ENCODE measurements at places on chromosomes 11 and 22.

DNA sequence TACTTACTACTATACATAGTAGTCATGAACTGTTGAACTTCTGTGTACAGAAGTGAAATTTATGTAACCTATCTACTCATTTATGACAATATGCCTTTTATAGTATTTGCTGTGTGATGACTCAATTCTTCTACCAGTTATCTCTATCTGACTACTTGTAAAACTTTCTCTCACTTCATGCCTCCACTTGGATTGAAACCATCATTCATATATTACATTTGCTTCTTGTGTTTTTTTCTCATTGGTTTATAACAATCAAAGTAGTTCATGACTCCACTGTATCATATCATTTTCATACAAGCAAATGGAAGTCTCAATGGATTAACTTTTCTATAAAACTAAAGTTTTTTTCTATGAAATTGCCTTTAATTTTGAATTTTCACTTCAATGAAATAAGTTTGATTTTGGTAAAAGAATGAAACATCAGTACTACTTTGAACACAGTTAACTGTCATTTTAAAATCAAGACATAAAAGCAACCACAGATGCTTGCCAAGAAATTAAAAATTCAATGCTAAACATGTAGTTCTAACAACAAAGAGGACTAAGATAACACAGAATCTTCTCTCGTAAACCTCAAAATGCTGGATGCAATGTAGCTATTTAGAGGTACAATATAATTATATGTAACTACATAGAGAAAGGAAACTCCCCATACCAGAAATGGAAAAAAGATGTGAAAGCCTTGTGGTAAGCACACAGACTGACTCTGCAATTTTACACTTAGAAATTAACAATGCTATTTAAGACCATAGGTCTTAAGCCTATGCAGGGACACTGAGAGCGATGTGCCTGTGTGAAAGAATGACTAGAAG, 27.6 kb upstream of the EXPH5 start:
- no peak for DNase-seq

GRCh38 chr11:104060820-104061219, 24.4 kb downstream of the DDI1 start:
- no peak for DNase-seq

GRCh38 chr11:75786101-75786736, 17.6 kb downstream of the DGAT2 start:
- no peak for DNase-seq

GRCh38 chr11:62974848-62975522, 9.8 kb downstream of the SLC22A6 start:
- peak; percentile 8 for DNase-seq

DNA sequence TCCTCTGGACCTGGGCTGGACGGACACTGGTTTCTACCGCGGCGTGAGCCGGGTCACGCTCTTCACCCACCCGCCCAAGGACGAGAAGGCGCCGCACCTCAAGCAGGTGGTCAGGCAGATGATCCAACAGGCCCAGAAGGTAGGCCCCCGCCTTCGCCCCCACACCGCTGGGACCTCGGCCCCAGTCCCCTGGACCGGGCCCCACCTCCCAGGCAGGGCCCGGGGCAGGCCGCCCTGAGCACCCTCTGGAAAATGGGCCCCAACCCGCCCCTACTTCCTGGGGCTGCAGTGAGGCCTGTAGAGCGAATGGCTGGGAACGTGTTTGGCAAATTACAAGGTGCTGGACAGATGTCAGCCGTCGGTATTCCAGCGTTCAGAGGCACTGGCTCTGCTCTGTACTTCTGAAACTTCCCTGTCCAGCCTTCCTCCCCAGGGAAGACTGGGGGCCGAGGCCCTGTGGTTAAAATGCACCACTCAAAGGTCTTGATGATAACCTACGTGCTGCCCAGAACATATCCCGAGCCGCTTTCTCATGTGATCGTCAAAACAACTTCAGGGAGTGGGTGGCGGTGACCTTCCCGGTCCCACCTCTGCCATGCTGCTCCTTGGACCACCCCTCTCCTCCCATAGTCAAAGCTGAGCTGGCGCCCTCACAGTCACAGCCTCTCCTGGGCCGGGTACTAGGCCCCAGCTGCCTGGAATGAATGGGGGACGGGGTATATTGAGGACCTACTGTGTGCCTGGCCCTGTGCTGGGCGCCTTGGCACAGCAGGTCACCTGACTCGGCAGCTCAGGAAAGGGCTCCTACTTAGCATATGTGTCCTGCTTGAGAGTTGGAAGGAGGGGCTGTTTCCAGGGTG, 869 bp downstream of the FAM83F start:
- DNase-seq: no peak

DNA sequence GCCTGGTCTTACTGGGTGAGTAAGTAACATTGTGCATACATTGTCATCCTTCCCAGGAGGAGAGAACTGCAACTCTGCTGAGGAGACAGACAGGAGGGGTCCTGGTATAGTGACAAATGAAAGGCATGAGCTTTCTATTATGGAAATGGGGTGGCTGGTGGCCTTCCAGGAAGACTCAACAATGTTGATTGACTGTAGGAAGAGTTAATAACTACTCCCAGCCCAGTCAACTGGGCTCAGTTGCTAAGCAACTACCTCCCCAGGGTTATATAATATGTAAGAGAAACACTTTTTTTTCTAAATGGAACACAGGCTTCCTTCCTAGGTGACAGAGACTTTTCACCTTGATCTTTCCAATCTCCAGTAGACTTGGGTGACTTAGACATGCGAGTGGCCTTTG, 28.2 kb downstream of the SEZ6L start:
- no peak for DNase-seq

DNA sequence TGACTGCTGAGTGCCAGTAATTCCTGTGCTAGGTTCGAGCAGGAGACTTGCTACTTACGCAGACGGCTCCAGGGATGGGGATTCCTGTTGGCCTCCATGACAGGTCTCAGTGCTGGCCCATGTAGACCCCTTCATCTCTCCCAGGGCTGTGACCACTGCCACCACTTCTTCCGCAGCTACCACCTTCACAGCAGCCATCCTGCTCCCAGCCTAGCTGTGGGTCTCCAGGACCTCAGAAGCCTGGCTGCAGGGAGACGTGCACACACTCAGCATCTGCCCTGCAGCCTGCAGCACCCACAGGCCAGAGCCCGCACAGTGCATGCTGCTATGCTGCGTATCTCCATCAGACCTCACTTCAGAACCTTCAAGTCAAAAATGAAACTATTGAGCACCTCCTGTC, 1503.9 kb downstream of the BRD1 start:
- DNase-seq: no peak

DNA sequence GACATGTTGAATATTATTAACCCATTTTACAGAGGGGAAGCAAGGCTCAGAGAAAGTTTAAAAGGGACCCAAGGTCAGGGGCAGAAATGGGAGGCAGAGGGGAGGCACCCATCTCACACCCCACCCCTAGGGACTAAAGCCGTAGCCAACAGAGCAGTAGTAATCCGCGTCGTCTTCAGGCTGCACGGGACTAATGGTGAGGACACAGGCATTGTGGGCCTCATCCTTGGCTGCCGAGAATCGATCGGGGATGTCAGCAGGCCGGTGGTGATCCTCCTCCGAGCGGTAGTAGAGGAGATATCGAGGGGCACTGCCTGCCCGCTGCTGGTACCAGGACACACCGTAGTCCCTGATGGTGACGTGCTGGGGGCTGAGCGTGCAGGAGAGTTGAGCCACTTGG, 1.5 kb downstream of the VPREB3 start:
- DNase-seq: no peak

GRCh38 chr11:72267956-72268617, 24.1 kb upstream of the PHOX2A start:
- no peak for DNase-seq

GRCh38 chr11:57356268-57356667, 18.1 kb downstream of the P2RX3 start:
- no peak for DNase-seq

- no peak for DNase-seq
Observed at GRCh38 chr22:44738347-44738715, 14.0 kb upstream of the ARHGAP8 start.

DNA sequence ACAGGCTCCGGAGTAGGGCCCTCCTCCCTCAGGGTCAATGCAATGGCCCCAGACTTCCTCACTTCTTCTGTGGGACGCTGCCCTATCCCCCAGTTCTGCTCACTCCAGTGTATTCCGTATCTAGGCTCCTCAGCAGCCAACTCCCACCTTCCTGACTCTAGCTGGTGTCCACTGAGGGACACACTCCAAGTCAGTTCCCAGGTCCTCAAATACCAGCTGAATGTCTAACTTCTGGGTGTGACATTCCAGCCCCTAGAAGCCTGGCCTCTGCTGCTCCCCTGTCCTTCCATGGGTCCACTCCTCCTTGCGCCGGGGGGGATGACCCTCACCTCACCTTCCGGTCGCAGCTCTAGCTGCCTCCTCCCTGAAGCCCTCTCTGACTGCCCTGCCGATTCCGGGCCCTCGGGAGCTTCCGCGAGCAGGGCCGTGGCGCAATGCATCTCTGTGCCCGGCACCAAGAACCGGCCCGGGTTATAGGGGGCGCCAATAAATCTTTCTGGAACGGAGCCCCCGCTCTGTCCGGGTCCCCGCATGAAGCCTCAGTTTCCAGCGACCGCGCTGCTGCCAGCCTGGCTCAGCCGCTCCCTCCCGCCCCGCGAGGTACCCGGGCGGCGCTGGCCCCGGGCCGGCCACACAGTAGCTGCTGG, 15.4 kb downstream of the BAD start:
- DNase-seq: no peak

- DNase-seq: no peak
Observed at GRCh38 chr22:27788500-27789288, 12.9 kb downstream of the MN1 start.

- DNase-seq: no peak
Observed at GRCh38 chr11:63915961-63916836, 765 bp downstream of the RCOR2 start.

- no peak for DNase-seq
Observed at GRCh38 chr11:76678321-76678720, 7.8 kb upstream of the LRRC32 start.

DNA sequence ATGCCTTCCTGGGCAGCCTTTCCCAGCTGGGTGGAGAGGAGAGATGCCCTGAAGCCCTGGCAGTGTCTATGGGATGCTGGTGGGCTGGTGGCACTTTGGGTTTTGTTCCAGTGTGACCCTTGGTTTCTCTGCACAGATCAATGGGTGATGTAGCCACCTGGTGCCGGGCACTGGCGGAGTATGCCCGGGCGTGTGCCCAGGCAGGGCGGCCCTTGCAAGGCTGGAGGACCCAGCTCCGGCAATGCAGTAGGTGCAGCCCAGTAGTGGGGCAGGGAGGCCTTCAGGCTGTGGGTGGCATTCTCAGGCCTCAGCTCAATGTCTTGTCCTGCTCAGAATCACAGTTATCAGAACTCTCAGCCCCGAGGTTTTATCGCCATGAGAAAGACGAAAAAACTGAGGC, 11.9 kb downstream of the OTOG start:
- no peak for DNase-seq

DNA sequence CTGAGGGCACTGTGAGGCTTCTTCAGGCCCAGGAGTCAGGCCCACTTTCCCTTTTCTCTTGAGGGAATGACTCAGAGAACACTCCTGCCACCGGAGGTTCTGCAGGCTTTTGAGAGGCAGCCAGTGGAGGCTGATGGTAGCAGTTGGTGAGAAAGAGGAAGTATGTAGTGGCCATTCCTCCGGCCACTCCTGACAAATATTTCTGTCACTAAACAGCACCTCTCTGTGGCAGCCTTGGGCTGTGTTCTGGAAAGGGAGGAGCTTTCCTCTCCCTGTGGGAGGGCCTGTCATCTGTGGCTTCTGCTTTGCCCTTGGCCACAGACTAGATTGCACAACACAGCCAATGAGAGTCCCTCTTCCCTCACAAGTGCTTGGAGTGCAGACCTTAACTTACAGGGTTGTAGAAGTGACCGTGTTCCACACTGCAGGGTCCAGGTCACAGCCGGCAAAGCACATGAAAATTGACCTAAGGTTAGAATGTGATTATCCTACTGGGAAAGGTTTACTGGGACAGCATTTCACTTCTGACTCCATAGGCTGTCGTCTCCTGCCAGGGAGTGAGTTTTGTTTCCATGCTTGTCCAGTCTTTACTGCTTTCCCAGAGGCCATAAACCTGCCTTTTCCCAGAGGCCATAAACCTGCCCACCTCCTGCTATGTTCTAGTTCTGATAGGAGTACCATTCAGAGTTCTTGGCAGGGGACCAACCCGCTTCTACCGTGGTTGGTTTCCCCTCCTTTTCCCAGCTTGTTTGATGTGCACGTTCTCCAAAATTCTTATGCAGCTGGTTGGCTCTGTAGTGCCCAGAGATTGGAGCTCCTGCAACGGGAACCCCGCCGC, 33.3 kb downstream of the MARK2 start:
- no peak for DNase-seq

DNA sequence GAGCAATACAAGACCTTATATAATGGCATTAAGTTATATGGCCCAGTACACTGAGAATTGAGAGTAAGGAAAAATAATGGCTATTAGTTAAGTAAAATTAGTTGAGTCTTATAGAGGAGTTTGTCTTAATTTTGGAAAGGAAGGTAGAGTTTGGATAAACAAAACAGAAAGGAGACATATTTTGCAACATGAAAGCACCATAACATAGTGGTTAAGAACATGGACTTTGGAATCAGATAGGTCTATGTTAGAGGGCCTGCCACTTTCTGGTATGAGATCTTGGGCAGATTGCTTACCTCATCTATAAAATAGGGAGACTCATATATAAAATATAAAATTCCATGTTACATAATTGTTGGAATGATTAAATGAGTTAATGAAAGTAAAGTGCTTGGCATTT, 68.9 kb downstream of the CSTPP1 start:
- no peak for DNase-seq

DNA sequence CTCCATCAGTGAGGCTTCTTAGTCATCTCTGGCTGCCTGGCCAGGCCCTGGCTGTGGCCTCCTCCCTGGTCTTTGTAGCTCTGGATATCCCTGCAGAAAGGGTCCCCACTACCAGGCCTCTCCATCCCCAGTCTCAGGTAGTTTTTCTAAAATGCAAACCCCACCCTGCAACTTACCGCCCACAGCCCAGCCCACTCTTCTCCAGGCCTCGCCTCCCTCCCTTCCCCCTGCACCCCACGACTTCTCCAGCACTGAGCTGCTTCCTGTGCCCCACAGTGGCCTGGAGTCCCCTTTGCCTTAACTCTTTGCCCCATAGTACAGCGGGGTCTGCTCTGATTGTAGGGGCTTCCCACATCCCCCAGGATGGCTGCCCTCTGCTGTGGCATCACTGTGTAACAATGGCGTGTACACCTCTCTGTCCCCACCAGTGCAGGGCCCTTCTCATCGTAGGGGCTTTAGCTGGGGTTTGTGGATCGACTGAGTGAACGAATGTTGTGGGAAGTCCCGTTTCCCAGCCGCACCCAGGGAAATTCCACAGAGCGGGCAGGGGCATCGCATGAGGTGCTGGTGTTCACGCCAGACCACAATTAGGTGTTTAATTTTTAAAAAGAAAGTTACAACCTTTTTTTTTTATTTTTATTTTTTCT, 111.6 kb downstream of the BCR start:
- DNase-seq: no peak
